HT-29 (cell line): ENCODE measurements at places on chromosomes 11 and 22.

DNA sequence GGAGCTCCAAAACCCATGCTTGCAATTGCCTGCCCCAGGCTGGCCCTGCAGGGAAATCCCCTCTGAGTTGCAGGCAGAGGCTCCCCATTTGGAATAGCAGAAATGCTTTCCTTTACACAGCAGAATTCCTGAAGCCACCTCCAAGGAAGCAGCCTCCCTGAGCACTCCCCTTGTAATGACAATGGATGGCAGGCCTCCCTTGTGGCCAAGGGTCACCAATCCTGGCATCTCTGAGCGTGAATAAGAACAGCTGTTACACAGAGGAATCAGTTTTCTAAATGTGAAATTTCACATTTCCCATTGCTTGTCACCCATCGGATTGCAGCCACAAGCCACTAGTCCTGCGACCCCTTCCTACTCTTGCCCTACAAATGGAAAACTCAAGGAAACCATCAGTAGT lies 107.6 kb downstream of the GALNT18 start:
- no peak for DNase-seq

DNA sequence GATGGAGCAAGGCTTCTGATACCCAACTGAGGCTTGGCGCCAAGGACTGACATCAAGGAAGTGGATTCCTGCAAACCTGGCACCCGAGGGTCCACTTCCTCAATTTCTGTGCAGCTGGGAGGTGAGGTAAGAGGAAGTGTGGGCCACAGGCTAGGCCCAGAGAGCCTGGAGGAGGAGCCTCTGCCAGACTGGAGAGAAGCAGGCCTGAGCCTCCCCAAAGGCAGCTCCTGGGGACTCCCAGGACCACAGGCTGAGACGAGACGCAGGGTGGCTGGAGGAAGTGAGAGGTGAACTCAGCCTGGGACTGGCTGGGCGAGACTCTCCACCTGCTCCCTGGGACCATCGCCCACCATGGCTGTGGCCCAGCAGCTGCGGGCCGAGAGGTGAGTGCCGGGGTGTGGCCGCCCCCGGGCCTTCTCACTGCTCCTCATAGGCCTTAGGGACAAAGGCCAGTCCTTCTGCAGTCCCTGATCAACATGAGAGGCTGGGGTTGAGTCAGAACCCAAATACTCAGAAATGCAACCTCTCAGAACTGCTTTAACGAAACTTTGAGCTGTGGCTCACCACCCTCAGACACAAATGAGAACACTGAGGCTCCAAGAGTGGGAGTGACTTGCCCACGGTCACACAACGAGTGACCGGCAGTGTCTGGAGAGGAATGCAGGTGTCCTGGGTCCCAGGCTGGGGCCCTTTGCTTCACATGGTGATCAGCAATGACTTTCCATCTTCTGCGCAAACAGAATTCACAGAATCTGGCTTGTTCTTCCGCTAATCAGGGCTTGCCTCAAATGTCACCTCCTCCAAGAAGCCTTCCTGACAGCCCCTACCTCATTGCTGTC lies at the start of gene NCF4:
NCF4 (plus strand) TSS at position 186 of the 839 bp plus-strand sequence; CDS start at position 352, 166 bp downstream.
- DNase-seq: no peak

- peak; percentile 28 for DNase-seq
Measured at GRCh38 chr11:74701351-74701750, 29.9 kb downstream of the CHRDL2 start.

- DNase-seq: no peak
Measured at GRCh38 chr11:2797121-2797711, 88.4 kb downstream of the CDKN1C start.

GRCh38 chr11:73308003-73308960 lies at the start of gene ARHGEF17:
Gene ARHGEF17, plus strand, starts transcription at chr11:73308276. Its CDS starts 363 bp downstream, at chr11:73308639.
- peak; percentile 39 for DNase-seq

DNA sequence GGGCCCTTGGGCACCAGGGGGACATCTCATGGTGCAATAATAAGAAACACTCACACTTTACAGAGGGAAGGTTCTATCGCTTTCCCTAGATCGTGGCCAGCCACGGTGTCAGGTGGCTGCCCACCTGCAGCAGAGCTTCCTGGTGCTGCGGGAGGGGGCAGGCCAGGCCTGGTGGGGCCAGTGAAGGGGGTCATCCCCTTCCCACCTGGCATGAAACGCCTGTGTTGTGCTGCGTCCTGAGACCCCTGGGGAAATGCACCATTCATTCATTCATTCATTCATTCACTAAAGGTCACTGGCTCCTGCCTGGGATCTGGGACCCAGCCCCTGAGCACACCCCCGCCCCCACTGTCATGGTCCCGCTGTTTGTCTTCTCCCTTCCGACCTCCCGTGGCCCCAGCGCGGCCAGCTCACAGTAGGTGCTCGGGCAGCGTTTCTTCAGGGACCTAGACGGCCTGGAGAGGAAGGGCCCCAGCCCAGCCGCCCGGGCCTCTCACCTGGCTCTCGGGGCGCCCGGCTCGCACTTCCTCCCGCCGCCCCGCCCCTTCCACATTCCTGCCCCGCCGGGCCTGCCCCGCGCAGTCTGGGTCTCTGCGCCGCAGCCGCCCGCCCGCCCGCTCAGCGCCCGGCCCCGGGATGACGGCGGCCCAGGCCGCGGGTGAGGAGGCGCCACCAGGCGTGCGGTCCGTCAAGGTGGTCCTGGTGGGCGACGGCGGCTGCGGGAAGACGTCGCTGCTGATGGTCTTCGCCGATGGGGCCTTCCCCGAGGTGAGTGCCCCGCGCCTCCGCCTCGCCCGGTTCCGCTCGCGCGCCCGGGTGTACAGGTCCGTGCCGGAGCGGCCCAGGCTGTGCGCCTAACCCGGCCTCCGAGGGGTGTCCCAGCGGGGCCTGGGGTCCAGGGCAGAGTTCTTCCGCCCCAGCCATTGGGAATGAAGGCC lies at the start of gene RHOD:
RHOD (plus strand) TSS at position 581 of the 938 bp plus-strand sequence; CDS start at position 637, 56 bp downstream.
- DNase-seq: peak; percentile 75

DNA sequence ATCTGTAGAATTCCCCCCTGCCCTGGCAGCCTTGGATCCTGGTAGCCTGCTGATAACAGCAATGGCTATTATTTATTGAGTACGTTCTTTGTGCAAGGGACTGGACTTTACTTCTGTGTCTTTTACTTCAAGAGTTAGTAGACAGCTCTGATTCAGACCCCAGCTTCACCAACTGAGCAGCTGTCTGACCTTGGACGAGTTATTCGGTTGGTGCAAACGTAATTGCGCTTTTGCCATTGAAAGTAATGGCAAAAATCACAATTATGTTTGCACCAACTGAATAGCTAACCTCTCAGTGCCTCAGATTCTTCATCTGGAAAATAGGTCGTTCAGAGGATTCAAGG lies 108.9 kb downstream of the TIMP3 start:
- no peak for DNase-seq
